Hematopoietic multipotent progenitor cell treated with erythropoietin and hydrocortisone succinate and interleukin-3 and kit ligand, for 4 days (in vitro differentiated cells): ENCODE measurements at places on chromosomes 16 and 17.
A peak's percentile ranks its signal among the peaks of the same experiment; 100 is the strongest.

DNA sequence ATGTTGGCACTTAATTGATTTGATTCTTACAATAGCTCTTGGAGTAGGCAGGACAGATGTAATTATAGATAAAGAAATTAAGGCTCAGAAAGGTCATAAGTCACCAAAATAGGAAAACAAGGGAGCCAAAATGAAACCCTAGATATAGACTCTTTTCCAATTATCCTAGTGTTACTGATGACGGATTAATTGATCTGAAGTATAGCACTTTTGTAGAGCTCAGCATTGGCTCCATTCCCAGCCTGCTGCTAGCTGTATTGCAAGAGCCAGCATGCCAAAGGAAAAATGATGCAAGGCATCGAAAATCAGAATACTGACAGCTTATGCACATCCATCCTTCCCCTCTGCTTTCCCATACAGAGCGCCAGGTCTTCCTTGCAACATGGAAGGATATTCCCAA lies 21.6 kb upstream of the RASL10B start:
- DNase-seq = no peak

- no peak for DNase-seq
Observed at GRCh38 chr16:81786321-81786720, 7.2 kb downstream of the PLCG2 start.

DNA sequence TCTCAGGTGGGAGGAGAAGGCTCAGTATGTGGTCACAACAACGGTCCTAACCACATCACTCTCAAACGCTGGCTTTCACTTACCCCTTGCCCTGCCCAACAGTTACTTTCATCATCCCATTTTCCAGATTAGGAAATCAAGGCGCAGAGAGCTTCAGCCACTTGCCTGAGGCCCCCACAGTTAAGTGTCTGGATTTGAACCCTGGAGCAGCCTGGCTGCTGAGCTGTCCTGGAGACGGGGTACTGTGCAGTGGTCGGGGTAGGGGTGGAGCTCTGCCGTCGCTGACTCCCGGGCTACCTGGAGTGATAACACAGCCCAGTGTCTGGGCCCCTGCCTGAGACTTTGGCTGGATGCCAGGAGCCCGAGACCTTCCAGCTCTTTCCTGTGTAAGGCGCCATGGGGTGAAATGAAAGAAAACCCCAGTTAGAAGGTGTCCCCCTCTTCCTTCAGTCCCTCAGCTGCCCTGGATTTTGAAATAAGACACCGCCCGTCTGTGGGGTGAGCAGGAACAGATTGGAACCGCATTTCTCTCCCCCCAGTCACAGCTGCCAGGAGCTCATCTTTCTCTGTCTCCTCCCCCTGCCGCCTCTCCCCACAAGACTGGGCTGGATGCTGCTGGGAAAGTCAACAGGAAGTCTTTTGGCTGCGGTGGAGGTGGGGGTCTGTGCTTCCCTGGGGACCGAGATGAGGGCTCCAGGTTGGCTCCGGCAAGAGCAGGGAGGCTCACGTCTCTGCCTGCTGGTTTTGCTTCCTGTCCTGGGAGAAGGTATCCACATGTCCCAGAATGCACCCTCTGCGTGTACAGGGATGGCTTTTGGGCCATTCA lies 280.2 kb downstream of the SEC14L1 start:
- peak; percentile 63 for DNase-seq

- peak; percentile 61 for DNase-seq
Observed at GRCh38 chr16:77657016-77657415, 65.3 kb upstream of the NUDT7 start.

GRCh38 chr17:59832883-59833379 lies 59.8 kb downstream of the TUBD1 start:
- DNase-seq = no peak

DNA sequence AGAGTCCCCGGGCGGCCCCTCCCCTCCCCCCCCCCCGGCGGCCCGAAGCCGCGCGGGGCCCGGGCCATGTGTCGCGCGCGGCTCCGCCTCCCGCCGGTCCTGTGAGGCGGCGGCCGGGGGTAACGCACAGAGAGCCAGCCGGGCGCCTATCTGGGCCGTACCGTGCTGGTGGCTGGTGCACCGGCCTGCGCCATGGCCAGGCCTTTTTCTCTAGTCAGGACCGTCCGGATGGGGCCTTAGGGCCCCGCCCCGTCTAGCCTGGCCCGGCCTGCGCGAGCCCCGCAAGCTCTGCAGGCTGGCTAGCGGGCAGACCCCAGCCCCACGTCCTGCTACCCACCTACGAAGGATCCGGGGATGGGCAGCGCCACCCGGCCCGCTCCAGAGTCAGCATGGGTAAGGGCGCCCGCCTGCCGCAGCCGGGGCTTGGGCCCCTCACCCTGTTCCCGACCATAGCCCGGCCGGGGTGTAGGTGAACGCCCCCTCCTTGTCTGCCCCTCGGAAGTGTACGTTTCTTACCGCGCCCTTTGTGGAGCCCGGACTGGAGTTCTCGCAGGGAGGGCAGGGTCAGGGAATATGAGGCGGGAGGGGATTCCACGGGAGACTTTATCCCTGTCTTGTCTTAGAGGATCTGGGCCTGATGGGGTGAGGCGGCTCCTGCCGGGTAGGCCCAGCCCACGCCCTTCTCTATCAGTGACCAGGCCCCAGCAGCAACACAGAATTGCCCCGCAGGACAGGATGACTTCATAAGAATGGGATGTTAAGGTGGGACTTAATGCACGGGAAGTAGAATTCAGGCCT lies at the start of gene CENPT:
TSS of gene CENPT (minus strand) at position 630 of the 798 bp plus-strand sequence. CDS start 13,834 bp downstream, outside the sequence.
- peak; percentile 81 for DNase-seq

GRCh38 chr17:31093866-31094599 lies 744 bp upstream of the NF1 start:
- DNase-seq = no peak

DNA sequence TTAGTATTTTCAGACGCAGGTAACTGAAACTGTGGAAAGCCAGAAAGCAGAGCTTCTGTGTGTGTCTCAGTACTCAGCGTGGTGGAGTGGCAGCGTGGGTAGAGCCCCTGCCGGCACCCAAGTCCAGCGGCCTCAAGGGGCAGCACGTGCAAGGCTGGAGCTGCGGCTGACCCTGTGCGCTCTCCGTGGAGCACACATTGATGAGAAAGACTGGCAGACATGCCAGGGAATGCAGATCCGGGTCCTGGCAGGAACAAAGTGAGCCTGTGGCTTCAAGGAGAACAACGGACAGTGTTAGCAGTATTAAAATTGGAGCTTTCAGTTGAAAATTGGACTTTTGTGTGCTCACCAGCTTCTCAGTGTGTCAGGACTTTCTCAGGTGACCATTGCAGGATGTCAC lies 23.3 kb downstream of the ZC3H18 start:
- no peak for DNase-seq

- no peak for DNase-seq
Observed at GRCh38 chr16:46891910-46892309, 7.7 kb downstream of the GPT2 start.

GRCh38 chr16:70678121-70678897 lies 7.5 kb downstream of the MTSS2 start:
- DNase-seq = no peak

- DNase-seq = peak; percentile 97
Observed at GRCh38 chr16:30458561-30459394, 13.1 kb upstream of the SEPHS2 start.

DNA sequence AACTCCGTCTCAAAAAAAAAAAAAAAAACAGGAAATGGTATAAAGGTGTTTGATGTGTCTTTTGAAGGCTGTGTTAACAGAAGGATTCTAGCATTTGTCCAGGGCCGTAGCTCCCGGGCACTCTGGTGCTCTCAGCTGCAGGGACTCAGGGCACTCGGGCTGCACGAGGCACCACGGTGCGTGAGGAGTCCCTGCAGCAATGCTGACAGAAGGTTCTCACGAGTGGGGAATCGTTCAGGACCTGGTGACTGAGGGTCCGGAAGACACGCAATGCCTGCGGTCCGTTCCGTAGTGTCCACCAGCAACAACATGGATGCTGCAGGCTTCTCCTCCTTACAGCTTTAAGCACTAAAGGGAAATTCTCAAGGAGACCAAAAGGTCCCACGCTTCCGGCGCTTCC lies 12.6 kb upstream of the FAAP100 start:
- no peak for DNase-seq

DNA sequence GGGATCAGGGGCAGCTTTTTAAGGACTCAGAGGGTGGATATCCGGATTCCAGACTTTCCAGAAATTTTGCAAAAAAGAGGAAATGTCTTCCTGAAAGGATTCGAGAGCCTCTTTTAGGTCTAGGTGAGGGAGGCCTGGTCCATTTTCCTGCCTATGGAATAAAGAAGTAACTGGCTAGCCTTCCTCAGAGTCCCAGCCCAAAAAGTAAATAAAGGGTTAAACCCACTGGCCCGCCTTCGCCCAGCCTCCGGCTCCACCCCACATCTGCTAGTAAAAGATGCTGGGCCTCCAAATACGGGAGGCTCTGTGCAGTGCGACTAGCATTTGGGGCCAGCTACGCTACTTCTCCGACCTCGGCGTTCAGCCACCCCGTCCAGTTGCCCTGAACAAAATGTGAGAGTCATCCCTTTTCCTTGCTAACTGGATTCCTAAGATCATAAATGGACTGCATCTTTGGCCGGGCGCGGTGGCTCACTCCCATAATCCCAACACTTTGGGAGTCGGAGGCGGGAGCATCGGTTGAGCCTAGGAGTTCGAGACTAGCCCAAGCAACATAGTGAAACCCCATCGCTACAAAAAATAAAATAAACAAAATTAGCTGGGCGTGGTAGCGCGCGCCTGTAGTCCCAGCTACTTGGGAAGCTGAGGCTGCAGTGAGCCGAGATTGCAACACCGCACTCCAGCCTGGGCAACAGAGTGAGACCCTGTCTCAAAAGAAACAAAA lies 824 bp upstream of the MPP2 start:
- peak; percentile 81 for DNase-seq

GRCh38 chr16:5874899-5875298 lies 777.3 kb upstream of the EEF2KMT start:
- DNase-seq = no peak

- peak; percentile 83 for DNase-seq
Observed at GRCh38 chr17:50198026-50198669, 3.3 kb downstream of the COL1A1 start.

DNA sequence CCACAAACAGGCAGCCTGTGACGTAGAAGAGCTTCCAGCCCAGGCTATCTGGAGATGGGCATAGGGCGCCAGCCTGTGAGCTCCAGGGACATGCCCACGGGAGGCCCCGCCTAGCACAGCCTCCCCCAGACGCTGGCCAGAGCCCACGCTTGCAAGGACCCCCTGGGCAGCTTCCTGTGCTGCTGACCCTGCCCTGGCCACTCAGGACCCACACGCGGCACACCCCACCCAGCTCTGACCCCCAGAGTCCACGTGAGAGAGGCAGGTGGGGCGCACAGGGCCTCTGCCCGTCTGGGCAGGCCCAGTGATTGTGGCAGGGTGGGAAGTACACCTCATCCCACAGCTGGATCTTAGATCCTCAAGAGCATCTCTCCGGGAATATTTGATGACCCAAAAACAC lies 3.9 kb downstream of the CYBC1 start:
- no peak for DNase-seq

DNA sequence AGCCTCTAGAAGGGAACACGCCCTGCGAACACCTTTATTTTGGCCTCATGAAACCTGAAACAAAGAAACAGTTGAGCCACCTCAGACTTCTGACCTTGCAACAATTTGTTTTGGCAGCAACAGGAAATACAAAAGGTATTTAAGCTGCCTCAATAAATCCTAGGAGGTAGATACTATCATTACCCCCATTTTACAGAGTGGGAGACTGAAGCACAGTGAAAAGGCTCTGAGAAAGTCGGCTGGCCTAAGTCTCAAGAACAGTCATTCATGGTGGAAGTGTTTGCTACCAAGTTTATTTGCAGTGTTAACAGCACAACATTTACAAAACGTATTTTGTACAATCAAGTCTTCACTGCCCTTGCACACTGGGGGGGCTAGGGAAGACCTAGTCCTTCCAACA lies 19.0 kb downstream of the RND2 start:
- DNase-seq = no peak

DNA sequence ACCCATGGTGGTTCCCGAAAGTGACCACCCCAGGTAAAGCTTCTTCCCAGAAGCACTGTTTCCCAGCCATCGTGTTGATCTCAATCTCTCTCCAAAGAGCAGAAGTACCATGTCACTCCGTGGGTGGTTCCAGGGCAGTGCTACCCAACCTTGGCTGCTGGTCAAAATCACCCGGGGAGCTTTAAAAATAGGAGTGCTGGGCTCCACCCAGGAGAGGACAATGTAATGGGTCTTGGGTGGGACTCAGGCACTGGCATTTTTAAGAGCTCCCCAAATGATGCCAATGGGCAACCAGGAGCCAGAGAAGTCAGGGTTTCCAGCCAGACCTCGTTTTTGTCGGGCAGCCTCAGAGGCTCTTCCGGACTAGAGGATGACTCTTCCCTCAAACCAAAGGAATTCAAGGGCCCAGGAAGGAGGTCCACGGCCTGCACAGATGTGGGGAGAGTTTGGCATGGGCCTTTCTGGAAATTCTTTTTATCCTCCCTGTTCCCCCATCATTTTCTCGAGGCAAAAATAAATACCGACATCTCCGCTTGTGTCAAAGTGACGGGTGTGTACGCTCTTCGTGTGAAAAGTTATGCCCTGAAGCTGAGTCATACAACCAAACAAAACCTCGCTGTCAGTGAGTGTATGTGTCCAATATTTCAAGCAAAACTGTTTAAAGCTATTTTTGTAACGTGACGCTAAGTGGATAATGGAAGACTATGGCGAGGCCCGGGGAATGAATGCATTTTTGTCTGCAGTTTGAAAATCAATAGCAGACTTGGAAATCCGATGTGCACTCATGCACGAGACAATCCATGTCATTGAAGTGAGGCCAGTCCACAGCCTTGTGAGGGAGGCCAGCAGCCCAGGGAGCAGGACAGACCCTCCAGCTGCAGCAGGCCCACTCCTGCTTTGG lies 364.1 kb downstream of the FOXL1 start:
- DNase-seq = no peak

DNA sequence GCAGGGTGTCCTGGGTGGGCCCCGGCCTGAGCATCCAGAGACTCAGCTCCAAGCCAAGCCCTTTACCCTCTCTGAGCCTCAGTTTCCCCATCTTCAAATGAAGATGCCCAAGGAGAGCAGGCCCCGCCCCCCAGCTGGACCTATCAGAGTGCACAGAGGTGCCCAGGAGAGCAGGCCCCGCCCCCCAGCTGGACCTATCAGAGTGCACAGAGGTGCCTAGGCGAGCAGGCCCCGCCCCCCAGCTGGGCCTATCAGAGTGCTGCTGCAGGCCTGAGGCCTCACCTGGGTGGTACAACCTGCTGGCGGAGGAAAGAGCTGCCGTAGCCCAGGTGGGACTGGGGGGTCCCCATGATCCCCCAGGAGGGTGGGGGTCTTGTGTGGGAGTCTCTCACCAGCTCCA lies 3.4 kb upstream of the SSTR5 start:
- DNase-seq = no peak

DNA sequence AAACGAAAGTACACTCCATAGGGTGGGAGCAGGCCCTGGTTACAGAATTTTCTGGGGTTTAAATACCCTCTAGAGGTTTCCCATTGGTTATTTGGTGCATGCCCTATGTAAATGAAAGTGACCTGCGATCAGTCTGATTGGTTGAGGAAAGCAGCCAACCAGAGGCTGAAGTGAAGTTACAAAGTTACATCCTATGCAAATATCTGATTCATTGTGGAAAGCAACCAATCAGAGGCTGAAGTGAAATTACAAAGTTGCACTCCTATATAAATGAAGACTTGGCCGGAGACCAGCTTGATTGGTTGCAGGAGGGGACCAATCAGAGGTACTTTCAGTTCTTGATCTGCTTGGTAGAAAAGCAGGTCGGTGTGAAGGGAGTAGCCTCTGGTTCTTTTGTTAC lies 24.4 kb downstream of the NAA60 start:
- peak; percentile 65 for DNase-seq
